ENCODE measurements at places on chromosomes 3 and 15. TPM values are rescaled to one million over a fixed set of nuclear protein-coding genes. Genes with fewer than 3 reads are reported as not detected.

Gene GHRL
- total RNA-seq = not detected

DNA sequence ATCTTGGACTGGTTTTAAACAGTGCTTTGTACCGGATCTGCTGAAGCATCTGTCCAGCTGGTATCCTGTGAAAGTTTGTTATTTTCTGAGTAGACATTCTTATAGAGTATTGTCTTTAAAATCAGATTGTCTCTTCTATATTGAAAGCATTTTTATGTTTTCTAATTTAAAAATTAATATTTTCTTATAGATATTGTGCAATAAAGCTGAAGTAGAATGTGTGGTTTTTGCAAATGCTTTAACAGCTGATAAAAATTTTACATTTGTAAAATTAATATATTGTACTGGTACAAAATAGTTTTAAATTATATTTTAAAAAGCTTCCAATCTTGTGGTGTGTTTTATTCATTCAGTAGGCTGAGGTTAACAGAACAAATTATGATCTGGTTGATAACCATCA lies 31.9 kb downstream of the SGO1 start:
- DNase-seq = no peak

GRCh38 chr3:69329892-69330291 lies 56.0 kb downstream of the FRMD4B start:
- DNase-seq = no peak

Gene SLC30A4
- total RNA-seq = 2.5 TPM

DNA sequence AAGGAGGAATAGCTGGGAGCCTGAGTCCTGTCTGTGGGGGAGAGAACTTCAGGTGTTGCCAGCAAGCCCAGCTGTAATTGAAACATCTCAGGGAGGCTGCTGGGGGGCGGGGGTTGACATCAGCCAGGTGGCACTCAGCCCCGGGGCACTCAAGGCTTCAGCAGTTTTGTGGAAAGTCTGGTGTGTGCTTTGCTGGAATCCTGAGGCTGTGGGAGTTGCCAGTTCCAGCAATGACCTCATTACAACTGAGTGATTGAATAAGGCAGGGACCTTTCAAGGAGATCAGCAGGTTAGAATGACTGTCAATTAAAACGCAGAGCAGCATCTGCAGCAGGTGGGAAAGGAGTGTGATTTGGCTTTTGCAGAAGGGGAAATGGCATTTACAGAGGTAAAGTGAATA lies 75.7 kb downstream of the FAM43A start:
- DNase-seq = no peak

Gene DET1
- total RNA-seq = 8.4 TPM

DNA sequence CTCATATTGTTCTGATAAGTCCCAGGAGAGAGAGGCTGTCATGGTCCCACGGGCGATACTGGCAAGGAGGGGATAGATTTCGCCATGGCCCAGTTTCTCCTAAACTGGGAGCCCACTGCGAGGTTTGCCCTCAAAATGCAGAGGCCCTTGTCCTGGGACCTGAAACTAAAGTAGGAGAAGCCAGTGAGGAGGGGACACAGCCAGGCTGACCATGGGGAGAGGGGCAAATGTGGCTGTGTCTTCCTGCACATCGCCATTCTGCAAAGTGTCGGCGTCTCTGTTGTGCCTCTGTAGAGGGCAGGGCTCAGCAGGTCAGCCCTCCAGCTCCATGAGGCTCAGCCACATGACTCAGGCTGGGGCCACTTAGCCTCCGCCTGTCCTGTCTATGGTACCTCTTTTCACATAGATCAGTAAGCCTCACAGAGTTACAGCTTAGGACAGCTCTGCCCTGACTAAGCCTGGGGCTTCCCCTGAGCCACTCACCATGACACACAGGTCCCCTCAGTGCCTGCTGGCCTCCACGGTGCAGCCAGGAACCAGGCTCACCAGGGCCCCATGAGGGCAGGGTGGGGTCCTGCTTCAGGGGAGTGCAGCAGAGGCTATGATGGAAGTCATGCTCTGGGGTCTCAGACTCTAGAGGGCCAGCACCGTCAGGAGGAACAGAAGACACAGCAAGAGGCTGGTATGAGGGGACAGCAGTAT lies 28.6 kb upstream of the PLXNA1 start:
- no peak for DNase-seq

- DNase-seq = no peak
Measured at GRCh38 chr15:31131853-31132375, 30.4 kb upstream of the TRPM1 start.

DNA sequence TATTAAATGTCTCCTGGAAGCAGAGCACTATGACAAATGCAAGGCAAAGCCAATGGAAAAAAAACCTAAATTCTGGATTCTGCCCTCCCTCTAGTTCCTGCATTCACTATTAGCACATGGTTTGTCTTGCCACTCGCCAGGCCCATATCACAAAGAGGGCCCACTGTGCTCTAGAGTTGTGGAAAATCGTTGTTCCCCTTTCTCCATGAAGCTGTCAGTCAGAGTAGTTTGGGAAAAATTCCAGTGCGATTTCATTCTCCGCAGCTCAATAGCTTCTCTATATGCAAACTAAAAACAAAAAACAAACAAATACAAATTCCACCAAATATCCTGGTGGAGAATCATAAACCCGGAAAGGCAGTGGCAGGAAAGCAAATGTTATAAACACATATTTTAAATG lies 77.3 kb downstream of the RORA start:
- no peak for DNase-seq

- no peak for DNase-seq
Measured at GRCh38 chr15:60835974-60836373, 357.0 kb upstream of the ICE2 start.

Gene POTEB2
- not detected for total RNA-seq

DNA sequence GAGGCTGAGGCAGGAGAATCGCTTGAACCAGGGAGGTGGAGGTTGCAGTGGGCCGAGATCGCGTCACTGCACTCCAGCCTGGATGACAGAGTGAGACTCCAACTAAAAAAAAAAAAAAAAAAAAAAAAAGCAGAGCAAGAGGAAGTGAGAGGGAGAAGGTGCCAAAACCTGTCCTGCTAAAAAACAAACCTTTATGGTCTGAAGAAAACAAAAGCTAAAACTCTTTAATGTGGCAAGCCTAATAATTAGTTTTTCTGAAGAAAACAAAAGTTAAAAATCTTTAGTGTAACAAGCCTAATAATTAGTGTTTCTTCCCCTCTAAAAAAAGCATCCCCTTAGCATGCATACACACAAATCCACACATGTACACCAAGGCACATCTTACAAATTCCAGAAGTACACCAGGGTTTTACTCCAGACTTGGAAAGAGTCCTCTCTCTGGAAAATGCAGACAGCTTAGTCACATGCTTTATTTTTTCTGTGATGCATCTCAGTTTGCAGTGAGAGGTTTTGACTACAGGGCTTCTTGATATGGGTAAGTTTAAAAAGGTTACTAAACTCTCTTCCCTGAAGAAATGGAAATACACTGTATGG lies 65.9 kb downstream of the HACD2 start:
- DNase-seq = no peak

DNA sequence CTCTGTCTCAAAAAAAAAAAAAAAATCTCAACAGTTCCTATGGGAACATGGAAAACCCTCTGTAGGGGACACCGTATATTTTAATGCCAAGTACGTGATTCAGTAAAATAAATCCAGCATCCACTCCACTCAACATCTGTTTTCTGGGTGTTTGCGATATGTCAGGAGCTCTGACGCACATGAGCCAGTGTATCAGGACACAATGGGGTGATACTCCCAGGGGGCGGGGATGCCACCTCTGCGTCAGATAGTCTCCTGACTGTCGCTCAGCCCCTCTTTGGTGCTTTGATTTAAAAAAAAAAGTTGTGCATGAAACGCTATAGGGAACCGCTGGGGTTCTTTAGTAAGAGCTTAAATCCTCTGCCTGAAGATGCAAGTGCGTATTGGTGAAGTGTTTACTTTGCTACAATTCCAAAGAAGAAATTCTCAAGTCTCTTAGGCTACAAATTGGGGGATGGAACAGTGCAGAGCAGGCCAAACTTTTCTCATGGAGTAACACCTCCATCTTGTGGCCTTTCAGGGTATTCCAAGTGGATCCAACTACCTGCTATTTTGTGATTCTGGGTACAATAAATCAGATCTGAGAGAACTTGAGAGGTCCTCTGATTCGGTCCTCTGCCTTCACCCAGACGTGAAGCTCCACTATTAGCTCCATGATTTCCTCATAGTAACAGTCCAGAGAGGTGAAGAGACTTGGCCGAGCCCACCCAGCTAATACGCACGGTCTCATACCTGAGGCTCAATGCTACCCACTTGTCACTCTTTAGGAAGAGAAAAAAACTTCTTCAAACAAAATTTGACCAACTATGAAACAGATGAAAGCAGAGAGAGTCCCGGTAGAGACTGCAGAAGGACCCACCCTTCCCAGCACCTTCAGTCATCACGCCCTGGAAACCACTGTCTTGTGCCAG lies 9.3 kb upstream of the NR2E3 start:
- no peak for DNase-seq

Gene SV2B
- total RNA-seq = 0.60 TPM

DNA sequence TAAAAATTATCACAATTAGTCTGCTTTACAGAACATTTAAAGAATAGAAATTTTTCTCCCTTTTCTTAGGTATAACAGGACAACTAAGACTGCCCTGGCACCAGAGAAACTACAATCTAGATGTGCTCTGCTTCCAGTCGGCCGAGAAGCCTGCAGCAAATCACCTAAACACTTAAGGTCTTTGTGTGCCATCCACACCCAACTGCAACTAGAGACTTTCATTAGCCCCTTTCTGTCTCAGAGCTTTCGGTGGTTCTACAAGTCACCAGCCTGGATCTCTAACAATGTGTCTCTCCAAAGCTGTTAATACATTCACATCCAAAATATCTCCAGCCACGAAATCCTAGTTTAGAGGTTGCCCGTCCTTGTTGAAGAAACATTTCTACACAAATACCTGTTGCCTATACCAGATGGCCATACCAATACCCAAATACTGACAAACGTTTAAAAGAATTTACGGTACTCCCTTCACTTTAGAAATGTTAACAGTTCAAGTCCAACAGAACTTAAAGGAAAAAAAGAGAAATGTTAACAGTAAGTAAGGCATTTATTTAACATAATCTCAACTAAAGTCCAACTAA lies 6.7 kb downstream of the PRC1 start:
- no peak for DNase-seq

Gene TTC23
- 8.6 TPM for total RNA-seq

- no peak for DNase-seq
Measured at GRCh38 chr3:158560979-158561378, 10.0 kb upstream of the MLF1 start.

Gene DVL3
- total RNA-seq = 56.5 TPM

- DNase-seq = no peak
Measured at GRCh38 chr15:47951781-47952180, 169.0 kb upstream of the SLC24A5 start.

DNA sequence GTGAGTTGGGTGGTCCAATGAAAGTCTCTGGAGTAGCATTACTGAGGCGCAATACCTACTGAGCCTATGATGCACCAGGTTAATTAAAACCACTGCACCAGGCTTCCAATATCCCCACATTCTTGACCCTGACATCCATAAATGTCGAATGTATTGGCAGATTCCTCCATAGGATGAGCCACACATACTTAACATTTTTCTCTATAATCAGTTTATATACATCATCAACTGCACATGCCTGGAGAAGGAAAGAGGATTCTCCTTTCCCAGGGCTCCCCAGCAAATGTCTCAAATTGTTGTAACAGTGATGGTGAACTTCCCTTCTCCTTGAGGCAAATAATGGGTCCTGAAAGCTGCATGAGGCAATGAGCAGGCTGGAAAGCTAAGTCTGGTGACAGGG lies 82.3 kb upstream of the LPP start:
- no peak for DNase-seq

All from heart right ventricle (tissue), 16 donors.